Activated naive CD4-positive, alpha-beta T cell treated with Interleukin-2 at 50 U/mL for 16 hours (primary cell): ENCODE measurements at places on chromosomes 4 and X.

GRCh38 chrX:139204571-139204897 is 326.0 kb upstream of the F9 start:
- no peak for DNase-seq

- no peak for DNase-seq
These were observed 42.9 kb downstream of the WWC2 start for GRCh38 chr4:183141997-183142396.

GRCh38 chrX:29862126-29862677 is 353.2 kb upstream of the MAGEB2 start:
- DNase-seq = no peak

- no peak for DNase-seq
These were observed 590.0 kb downstream of the FAT4 start for GRCh38 chr4:125904802-125905201.

- no peak for DNase-seq
These were observed 6.1 kb upstream of the SH3D19 start for GRCh38 chr4:151331276-151332042.

DNA sequence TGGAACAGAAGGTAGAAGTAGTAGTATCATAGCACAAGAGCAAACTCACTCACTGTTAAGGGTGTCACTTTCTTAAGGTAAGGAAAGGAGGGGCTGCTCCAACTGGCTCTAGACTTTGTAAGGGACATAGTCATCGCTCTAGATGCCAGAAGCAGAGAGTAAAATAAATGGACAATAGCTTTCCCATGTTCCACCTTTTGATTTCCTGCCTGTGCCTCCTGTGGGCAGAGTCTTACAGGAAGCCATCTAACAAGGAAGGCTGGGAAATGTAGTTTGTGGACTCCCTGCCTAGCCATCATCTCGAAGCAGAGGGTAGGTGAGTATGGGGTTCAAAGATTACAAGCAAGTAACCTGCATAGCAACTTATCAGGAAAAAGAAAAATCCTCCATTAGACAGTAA is 1.7 kb upstream of the METTL14 start:
- no peak for DNase-seq
